Left hindlimb (tissue), 1 donor: ENCODE measurements at places on chromosomes 3 and 15.

DNA sequence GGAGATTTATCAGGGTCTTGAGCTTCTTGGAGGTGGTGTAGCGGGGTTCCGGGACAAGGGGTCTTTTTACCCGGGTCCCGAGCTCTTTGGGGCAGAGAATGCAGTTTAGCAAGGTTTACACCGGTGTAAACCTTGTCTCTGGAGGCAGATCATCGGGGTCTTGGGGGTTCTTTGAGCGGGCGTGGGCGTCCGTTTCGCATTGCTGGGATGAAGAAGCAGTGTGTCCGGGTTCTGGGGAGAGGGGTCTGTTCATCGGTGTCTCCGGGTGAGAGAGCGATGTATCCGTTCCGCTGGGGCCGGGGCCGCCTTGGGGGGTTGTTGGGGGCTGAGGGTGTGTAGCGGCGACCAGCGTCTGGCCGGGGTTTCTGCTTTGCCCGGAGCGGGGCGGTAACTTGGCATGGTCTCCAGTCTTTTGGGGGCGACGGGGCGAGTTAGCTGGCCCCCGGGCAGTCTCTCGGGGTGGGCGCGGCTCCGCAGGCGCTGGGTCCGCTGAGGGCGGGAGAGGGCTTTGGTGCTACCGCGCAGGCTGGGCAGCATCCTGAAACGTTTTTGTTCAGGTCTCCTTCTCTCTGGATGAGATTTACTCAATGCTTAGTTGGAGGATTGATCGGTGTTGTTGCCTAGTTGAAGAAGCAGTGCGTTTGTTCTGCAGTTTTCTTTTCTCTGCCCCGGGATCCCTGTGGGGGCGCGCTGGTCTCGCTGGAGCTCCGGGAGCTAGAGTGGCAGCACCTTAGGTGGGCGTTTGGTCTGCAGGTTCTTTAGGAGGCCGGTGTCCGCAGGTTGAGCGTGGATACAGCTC lies 843 bp downstream of the GLCE start:
- peak; percentile 50 for DNase-seq

DNA sequence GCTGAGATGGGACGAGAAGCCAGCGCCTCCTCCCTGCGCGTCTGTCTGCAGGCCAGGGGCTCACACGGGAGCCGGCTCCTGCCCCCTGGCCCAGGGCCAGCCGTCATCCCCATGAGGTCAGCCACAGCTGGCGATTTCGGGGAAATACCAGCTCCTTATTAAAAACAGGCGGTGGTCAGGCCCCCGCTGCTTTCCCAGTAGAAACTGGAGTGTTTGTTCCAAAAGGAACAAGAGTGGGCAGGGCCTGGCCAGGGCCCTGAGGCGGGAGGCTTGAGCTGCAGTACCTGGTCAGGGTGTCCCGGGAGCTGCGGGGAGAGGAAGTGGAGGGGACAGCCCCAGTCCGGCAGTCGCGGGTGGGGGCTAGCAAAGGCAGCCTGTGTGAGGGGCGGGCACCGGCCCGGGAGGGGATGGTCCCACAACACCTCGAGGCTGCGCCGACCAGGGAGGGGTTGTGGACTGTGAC lies 17.8 kb downstream of the MYL3 start:
- DNase-seq, result peak; percentile 88

DNA sequence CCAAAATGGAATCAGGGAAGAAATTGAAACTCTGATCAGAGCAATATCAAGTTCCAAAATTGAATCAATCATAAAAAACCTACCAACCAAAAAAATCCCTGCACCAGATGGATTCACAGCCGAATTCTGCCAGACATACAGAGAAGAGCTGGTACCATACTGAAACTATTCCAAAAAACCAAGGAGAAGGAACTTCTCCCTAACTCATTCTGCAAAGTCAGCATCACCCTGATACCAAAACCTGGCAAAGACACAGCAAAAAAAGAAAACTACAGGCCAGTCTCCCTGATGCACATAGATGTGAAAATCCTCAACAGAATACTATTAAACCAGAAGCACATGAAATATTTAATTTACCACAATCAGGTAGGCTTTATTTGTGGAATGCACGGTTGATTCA lies 118.1 kb downstream of the MYRIP start:
- DNase-seq, result no peak

DNA sequence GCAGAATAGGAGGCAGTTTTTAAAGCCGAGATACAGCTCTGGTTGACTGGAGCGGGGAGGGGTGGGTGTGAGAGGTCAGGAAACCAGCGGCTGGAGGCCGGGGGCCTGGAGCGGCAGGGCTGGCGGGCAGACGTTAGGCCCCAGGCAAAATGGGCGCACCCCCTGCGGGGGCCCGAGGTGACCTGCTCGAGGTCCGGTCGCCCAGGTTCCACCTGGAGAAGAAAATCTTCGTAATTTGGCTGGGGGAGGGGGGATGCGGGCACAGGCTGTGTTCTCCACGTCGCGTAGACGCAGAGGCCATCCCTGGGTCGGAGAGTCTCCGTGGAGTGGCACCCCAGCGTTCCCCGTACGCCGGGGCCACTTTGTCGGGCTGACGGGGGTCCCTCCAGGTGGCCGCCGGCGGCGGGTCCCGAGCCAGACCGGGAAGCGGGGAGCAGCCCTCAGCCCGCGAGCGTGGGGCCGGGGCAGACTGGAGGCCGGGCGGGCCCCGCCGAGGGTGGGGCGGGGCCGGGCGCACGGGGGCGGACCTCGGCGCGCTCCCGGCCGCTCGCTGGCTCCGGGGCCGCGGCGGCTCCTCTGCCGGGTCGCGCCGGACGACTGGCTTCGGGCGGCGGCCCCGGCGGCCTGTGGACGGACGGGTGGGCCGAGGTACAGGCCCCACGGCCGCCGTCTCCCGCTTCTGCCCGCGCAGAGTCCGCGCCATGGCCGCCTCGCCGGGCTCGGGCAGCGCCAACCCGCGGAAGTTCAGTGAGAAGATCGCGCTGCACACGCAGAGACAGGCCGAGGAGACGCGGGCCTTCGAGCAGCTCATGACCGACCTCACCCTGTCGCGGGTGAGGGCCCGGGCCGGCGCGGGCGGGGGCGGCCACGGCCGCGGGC lies at the start of gene CRTC3:
CRTC3 (plus strand) TSS at position 553 of the 879 bp plus-strand sequence; CDS start at position 702, 149 bp downstream.
- peak; percentile 70 for DNase-seq

DNA sequence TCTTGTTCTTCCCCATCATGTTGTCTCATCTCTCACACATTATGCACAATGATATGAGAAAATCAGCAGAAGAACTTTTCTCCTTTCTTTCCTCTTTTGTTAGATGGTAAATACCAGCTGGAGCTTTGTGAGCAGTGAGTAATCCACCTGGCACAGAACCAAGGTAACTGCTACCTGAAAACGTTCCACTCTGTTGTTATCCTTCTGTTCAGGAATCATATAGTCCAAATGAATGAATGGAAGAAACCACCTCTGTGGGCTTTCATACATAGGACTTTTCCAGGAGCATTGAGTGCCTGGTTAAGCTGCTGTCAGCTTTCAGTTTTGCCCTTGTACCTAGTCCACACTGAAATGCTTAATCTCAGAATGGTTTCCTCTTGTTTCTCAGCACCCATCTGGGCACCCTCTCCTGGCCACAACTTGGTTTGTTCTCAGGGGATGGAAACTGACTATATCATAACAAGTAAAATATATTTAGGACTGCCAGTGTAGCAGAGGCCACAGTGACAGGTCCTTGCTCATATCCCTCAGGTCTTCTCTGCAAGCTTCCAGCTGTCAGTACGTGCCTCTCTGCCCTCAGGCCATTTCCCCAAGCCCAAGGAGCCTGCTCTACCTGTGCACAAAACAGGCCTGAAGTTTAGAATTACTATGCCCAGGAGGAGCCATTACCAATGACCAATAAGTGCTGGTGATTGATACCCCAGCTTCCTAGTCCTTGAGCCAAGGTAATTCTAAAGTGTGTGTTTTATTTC lies 23.5 kb upstream of the SLC4A7 start:
- no peak for DNase-seq

DNA sequence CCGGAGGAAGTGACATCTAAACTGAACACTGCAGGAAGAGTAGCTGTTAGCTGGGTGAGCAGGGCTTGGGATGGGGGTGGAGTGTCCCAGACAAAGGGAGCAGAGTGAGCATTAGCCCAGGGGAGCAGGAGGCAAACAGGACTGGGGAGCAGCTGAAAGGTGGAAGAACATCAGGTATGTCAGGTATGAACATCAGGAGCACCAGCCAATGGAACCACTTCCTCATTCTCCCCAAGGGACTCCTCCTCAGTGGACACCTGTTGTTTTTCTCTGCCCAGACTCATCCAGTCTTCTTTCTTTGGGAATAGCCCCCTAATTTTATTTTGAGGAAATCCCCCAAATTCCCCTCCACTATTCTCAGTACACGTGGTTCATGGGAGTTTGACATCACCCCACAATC lies 107.7 kb upstream of the RAD18 start:
- no peak for DNase-seq

GRCh38 chr3:16216373-16216935 lies 42.0 kb downstream of the GALNT15 start:
- DNase-seq, result no peak

- DNase-seq, result no peak
These were observed 58.5 kb downstream of the ST6GAL1 start for GRCh38 chr3:186988806-186989205.

DNA sequence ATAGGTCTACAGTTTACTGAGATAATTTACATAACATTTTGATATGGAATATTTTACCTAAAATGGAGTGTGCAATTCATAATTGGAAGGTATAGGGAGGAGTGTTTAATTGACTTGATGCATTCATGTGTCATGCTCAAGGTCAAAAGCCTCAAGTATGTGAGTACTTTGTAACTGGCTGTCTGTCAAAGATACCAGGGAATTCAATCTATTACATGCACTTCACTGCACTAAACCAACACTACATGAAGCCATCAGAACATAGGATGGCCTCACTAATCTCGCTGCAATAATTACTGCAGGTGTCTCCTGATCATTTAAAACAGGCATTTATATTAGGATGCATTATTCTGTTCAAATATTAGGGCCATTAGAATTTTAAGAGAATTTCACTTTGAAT lies 367.2 kb downstream of the CNTN4 start:
- DNase-seq, result no peak

- no peak for DNase-seq
These were observed 11.3 kb downstream of the PDIA5 start for GRCh38 chr3:123078101-123078500.
